SJSA1 (cell line): ENCODE measurements at places on chromosomes 16 and 17.

- no peak for DNase-seq
These were observed 239.8 kb upstream of the CCL2 start for GRCh38 chr17:34015253-34015652.

- DNase-seq, result no peak
These were observed 9.7 kb downstream of the CFAP20 start for GRCh38 chr16:58119509-58119845.

GRCh38 chr16:51228097-51228659 is 77.1 kb upstream of the SALL1 start:
- no peak for DNase-seq

DNA sequence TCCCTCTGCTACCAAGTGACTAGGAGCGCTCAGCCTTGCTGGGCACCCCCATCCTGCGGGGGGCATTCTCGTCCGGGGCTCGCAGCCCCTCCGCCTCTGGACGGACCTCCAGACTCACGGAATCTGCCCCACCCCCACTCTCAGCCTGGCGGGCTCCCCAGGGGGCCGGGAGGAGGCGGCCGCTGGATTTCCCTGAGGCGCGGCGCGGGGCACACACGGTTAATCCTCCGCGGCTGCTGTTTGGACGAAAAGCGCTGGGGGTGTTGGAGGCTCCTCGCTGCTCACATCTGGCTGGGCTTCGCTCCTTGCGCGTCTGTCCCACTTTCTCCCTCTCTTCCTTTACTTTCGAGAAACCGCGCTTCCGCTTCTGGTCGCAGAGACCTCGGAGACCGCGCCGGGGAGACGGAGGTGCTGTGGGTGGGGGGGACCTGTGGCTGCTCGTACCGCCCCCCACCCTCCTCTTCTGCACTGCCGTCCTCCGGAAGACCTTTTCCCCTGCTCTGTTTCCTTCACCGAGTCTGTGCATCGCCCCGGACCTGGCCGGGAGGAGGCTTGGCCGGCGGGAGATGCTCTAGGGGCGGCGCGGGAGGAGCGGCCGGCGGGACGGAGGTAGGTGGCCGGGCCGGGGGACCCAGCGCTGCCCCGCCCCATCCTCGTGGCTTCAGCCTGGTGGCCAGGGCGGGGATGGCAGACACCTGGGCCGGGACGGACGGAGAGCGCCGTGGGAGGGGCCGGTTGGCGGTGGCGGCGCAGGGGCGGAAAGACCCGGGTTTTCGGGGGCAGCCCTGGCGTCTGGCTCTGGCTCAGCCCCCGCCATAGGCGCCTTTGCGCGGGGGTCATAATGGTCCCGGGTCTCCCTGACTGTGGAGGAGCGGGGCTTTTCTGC is at the start of gene C1QTNF1:
TSS of gene C1QTNF1 (plus strand) at position 284 of the 886 bp plus-strand sequence. CDS start 19,800 bp downstream, outside the sequence.
- DNase-seq, result peak; percentile 54

- no peak for DNase-seq
These were observed 121.0 kb upstream of the TOB1 start for GRCh38 chr17:50986989-50987660.

DNA sequence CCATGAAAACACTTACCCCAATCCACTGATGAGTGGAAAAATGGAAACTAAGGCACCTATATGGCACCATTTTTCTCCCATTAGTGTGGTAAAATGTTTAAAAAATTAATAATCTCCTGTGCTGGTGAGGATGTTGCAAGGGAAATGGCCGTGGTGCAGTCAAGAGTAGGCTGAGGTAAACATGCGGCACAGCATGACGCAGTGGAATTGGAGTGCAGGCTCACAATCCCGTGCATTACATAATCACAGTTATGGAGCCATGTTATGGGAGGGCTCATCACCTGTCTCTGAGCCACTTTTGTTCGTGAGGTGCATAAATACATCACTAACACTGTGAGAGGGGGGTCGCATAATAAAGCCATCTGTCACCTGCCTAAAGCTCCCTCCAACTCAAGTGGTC is 164.4 kb upstream of the XYLT1 start:
- DNase-seq, result no peak

DNA sequence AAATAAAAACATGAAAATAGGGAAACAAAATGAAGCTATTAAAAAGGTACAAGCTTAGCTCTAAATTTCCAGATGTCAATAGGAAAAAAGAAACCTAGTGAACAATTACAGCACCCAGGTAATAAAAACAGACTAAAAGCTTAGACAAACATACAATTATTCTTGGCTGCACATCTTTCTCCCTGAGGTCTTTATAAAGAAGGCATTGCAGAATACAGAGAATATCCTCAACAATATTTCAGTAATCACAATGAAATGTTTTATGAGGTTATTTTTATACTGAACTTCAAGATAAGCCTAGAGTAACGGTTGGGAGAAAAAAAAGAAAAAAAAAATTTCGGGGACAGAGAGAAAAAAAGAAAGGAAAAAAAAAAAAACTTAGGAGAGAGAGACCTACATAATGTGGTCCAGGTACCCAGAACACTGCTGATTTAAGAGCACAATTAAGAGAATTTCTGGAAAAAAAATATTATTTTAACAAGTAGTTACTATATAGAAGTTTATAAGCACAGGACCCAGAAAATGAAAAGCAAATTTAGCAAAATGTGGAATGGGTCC is 26.5 kb downstream of the KANSL1 start:
- no peak for DNase-seq

- no peak for DNase-seq
These were observed 140.5 kb downstream of the SEC14L1 start for GRCh38 chr17:77281122-77281903.

DNA sequence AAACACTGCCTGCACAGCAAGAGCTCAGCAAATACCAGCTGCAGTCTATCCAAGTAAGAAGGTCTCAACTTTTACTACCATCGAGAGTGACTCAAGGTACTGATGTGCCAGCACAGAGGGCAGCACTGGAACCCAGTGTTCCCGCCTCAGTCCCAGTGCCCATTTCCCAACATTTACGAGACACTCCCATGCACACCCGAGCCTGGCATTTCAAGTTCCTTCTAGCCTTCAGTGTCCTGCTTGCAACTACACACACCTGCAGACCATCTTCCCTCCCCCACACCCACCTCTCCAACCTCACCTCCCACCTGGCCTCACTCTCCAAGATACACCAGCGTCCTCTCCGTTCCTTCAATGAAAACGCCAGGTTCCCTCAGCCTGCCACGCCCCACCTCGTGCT is 3.2 kb downstream of the KLHDC4 start:
- no peak for DNase-seq

DNA sequence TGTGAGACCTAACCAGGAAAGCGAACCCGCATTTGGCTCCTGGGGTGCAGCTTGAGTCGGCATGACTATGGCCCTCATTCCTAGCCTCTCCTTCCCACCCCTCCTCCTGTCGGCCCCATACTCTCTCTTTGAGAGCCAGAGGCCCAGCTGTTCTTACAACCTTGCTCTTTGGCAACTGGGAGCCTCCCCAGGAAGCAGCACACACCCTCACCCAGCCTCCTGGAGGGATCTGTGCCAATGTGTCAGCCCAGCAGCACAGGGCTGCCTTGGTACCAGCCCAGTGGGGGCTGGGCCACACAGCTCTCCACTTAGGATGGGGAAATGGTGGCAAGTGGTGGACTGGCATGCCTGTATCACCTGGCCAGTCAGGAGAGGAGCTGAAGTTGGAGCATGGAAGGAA is 70.3 kb upstream of the LGALS9 start:
- no peak for DNase-seq

GRCh38 chr16:4193920-4194319 is 48.0 kb downstream of the SRL start:
- DNase-seq, result no peak

GRCh38 chr17:17269926-17270773 is 10.9 kb downstream of the COPS3 start:
- no peak for DNase-seq

GRCh38 chr16:17951378-17951777 is 385.2 kb downstream of the NPIPA8 start:
- DNase-seq, result peak; percentile 8

- no peak for DNase-seq
These were observed 18.8 kb downstream of the CCDC182 start for GRCh38 chr17:57726213-57726790.

GRCh38 chr17:27289856-27290255 is 4.1 kb upstream of the WSB1 start:
- no peak for DNase-seq

DNA sequence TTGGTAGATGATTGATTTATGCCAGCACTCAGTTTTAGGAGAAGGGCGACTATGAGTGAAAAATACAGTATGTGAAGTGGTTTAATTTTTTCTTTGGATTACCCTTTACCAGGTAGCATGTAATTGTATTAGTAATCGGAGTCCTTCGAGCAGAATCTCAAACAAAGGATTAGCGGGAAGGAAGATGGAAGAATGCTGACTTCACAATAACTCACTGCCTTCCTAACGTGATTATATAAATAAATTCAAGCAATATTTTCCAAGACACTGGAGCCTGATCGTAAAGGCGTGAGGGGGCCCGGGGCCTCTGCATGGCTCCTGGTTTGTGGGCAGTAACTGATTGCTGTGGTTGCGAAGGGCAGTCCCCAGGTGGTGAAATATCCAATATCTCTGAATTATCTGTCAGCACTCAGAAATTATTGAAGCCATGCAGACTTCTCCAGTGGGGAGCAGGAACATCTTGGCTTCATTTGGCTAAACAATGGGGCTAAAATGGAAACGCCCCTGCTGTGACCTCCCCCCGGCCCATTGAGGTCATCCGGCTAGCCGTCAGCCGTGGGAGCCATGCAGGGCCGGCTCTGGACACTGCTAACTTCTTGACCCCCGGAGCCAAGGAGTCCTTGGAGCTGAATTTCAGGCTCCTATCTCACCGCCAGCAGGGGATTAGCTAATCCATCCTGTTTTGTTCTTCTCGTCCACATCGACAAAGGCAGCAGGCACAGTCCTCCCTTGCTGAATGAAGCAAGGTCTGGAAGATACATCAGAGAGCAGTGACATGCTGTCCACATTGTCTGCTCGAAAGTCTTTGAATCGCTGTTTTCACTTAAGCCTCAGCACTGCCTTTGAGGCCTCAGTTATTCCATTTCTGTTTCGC is 295.9 kb upstream of the N4BP1 start:
- DNase-seq, result no peak

GRCh38 chr16:72468582-72468981 is 296.6 kb upstream of the PMFBP1 start:
- no peak for DNase-seq

DNA sequence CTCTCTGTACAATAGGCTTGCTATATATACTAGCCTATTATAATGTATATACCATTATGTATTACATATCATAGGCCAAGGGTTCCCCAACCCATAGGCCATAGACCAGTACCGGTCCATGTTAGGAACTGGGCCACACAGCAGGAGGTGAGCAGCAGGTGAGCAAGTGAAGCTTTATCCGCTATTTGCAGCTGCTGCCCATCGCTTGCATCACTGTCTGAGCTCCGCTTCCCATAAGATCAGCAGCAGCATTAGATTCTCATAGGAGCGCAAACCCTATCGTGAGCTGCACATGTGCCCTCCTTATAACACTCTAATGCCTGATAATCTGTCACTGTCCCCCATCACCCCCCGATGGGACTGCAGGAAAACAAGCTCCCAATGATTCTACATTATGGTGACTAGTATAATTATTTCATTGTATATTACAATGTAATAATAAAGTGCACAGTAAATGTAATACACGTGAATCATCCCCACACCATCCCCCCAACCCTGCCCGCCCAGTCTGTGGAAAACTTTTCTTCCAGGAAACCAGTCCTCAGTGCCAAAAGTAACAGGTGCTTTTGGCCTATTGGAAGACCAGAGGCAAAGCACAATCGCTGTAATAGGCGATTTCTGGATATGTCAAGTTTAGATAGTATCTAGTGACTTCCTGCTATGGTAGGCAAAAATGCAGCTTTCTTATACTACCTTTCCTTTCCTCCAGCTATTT is 84.1 kb downstream of the MYH11 start:
- DNase-seq, result no peak

DNA sequence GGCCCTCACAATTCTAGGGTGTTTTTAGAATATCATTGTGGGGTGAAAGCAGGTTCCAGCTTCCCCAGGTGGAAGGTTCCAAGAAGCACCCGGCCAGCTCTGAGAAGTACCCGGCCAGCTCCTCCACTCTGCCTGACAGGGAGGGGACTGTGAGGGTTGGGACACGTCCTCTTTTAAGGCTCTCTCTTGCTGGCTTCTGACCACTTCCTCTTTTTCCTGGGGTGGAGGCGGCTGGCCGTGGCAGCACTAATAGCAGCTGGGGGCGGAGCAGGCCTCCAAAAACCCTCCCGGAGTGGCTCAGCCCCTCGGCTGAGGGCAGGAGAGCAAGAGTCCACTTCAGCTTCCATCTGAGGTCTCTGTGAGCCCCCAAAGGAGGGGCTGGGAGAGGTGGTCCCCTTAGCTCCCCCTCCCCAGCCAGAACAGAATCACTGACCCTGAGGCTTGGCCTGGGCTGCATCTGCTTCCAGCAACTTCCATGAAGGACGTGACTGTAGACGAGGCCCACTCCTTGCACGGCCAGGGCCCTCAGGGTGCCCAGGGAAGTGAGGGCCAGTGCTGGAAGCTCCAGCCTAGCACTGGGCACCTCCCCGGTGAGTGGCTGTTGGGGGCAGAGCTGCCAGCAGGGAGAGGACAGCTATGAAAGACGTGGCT is 26.7 kb upstream of the PLCG2 start:
- DNase-seq, result no peak

DNA sequence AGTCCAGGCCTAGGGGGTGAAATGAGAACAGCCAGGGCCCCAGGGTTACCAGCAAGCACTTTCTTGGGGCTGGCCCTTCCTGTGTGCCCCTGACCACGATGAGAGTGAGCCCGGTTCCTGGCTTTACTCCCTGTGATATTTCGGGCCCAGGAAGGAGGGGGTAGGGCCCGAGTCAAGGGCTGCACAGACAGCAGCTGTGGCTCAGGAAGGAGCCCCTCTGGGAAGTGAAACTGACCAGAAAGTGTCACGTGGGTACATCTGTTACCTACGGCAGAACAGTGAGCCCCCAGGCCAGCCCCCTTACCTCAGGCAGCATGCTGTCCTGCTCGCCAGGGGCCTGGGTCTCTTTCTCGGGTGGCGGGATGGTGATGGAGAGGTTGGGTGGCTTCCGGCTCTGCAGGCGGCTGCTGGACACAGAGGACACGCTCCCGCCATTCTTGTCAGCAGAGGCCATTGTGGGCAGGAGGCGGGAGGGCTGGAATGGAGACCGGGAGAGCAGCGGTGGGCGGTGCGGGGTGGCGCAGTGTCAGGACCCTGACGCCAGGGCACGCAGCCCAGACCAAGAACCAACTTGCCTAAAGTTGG is 13.8 kb downstream of the AANAT start:
- no peak for DNase-seq
